Mucosa of gallbladder (tissue), 1 donor: ENCODE measurements at places on chromosomes 16 and 17.

GRCh38 chr16:19722981-19723380 is 4.9 kb downstream of the IQCK start:
- no peak for DNase-seq

DNA sequence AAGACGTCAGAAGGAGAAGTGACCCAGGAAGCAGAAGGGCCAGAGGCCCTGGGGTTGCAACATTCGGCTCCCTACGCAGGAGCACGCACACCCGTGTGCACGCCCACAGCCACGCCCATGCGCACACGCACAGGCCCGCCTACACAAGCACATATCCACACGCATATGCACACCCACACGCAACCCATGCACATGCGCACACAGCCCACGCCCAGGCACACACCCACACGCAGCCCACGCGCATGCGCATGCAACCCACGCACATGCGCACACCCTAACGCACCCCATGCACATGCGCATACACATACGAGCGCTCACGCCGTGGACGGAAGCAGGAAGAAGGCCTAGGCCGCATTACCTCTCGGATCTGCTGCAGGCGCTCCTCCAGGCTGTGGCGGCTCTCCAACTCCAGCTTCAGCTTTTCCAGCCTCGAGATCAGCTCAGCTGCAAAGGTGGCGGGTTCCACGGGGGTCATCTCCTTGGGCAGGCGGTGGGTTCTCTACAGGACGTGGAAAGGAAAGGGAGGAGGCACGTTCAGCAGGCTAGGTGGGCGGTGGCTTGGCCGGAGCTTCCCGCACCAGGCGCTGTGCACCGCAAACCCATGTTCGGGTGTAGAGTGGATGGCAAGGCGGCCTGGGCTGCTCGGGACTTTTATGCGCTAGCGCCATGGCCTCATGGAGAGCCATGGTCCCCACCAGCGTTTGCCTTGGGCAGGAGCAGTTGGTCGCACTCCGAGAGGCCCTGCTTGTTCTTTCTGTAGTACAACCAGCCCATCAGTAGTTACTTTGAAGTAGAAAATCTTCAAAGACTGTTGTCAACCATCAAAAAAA is 23.4 kb downstream of the AXIN2 start:
- DNase-seq, result no peak

GRCh38 chr17:182050-182751 is 751 bp upstream of the DOC2B start:
- no peak for DNase-seq

GRCh38 chr17:42287305-42287976 is 857 bp upstream of the STAT5A start:
- no peak for DNase-seq

DNA sequence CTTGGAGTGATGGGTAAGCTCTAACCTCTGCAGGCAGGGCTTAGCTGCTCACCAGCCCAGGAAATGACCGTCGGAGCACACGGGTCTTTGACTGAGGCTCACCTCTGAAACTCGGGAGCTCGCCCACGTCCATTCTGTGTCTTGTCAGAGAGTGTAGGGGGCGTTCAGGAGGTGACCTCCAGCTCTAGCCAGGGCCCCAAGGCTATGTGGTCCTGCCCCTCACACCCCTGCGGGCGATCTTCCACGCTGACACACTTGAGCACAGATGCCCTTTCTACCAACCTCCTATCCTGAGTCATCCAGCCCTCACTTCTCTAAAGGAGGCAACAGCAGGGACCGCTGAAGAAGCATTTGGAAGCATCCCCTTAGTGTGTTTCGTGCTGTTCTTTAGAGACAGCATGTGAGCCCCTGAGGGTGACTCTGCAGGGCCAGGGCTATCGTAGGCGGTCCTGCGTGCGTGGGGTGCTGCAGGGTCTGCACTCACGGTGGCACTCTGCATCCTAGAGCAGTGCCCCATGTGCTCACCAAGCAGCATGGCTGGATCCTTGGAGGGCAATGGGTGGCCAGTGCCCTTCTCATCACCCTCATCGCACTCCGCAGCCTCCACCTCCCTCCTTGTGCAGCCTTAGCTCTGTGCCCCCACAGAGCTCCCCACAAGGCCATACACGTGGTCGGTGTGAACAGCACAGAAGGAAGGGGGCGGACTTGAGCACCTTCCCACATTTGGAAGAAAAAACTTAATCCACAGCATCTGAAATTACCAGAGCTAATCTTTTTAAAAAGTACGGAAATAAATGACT is 33.8 kb downstream of the SLC47A1 start:
- DNase-seq, result no peak

DNA sequence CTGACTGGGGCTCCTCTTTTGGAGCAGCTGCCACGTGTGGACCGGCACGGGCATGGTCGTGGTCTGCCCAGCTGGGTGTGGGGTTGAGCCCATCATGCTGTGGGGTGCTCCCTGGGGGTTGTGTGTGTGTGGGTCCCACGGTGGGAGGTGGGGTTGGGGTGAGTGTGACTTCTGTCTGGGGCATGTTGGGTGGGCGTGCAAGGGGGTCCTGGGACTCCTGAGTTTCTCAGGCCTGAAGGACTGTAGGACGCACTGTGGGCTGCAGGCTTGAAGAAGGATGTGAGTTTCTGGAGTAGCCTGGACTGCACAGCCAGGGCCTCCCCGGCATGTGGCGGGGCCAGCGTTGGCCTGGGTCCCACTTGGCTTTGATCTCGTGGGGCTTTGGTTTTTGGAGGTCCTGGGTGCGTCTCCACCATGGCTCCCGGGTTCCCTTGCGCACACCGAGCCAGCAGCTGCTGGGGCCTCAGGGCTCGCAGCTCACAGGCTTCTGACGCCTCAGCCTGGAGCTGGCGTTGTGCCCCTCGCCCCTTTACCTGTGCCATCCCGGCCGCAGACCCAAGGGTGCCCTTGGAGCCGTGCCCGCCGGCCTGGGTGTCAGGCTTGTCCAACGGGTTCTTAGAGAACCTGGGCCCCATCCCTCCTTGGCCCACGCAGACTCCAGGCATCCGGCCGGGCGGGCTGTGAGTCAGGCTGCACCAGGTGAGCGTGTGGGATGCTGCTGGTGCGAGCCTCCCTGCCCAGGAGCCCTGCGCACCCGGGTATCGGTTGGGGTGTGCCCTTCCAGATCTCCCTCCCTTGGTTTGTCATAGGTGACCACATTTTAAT is 34.4 kb upstream of the ZNF750 start:
- no peak for DNase-seq

DNA sequence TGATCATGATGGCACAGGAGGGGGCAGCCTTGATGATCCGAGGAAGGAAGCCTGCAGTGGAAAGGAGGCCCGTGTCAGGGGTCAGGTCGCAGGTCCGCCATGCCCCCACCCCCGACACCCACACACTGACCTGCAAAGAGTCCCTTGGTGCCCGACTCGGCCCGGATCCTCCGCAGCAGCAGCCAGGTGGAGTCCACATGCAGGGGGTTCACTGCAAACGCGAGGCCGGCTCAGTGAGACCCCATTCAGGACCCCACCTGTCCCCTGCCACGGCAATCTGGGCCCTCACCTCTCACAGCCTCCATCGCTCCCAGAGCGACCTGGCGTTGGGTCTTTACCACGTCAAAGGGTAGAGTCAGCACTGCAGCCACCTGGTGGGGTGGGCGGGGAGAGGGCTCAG is 4.6 kb downstream of the SLC25A39 start:
- no peak for DNase-seq

DNA sequence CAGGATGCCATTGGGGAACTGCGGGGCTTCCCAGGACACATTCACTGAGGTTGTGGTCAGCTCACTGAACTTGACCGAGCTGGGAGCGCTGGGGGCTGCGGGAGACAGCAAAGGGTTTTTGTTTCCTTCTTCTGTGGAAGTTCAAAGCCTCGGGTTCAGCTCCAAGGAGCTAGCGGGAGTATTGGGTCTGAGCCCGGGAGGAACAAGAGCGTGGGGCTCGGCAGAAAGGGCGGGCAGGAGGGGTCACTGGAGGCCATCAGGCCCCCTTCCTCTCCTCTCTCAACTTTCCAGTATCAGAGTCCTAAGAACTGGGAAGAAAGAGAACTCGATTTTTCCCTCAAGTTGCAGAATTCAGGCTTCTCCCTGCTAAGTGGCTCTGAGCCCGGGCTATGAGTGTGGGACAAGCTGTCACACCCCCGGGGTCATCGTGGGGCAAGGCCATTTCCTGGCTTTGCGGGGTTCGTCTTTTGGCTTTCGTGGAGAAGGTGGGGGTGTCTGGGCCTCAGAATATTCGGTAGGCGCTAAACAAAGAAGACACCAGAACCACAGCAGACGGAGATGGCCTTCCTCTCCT is 53.6 kb upstream of the CDC42EP4 start:
- DNase-seq, result no peak

DNA sequence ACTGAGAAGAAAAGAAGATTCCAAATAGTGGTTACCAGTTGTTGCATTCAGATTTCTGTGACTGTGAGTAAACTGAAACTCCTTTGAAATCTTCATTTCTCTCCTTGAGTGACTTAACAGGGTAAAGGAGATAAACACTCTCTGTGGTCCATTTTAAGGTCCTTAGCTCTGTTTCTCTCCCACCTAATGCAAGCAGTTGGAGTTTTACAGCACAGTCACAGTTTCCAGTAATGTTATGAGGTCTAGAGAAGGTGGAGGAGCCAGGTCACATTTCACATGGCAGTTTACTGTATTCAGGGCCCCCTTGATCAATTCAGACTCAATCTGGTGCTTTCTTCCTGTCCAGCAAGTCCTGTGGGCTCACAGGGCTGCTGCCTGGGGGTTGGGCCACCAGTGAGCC is 32.2 kb upstream of the SLC12A3 start:
- DNase-seq, result no peak

- DNase-seq, result no peak
Observed at GRCh38 chr17:82361885-82362633, 3.0 kb downstream of the TEX19 start.

GRCh38 chr16:28538733-28539596 is at the start of gene NUPR1:
TSS of gene NUPR1 (minus strand) at chr16:28538974. CDS start at chr16:28538907, 67 bp downstream.
- peak; percentile 90 for DNase-seq

DNA sequence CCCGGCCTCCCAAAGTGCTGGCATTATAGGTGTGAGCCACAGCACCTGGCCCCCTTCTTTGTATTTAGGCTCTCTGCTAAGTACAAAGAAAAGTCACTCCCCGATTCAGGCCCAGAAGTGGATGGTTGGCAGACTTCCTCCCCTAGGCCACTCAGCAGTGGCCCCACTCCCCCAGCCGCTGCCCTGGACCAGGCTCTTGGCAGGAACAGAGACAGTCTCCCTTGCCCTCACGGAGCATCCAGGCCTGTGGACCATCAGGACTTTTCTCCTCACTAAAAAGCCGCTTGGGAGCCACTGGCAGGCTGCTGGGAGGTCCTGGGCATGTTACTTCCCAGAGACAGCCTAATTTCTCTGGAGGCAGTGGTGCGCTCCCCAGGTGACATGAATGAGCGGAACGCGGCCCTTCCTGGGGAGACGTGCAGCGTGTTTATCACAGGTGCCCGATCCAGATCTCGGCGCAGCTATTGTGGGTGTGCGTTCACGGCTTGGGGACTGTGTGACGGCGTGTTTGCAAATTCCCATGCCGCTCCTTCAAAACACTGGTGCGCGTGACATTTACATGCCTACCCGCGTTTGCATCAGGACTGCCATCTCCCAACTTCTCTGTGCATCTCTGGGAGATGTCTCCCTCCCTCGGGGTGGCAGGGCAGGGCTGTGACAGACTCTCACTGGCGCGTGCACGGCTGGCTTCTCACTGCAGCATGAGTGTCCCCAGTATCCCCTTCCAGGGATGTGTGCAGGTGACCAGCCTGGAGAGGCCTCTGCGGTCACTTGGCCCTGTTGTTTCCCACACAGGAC is 16.6 kb downstream of the WSCD1 start:
- DNase-seq, result no peak

DNA sequence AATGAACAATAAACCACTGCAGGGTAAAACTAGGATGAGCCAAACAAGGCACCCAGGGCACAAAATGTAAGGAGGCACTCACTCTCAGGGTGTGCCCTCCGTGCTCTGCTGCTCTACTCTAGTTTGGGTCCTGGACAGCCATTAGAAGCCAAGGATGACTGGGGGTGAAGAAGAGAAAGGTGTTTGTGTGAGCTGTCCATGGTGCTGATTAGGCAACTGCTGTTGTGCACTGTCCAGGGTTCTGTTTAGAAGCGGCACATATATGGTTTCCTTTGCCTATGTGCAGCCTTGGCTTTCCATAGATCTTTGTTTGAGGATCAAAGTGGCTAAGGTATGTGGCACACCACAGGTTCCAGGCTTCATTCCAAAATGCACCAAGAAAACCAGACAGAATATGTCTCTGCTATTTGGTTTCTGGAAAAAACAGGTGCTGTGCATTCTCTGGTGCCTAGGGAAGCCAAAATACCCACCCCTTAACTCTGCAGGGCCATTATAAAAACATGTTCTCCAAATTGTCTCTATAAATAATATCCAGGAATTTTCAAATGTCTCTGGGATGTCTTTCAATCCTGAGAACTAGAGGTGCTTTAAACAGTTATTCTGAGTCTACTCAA is 123.5 kb downstream of the CBLN1 start:
- peak; percentile 24 for DNase-seq

GRCh38 chr16:11082108-11082859 is 137.9 kb downstream of the CLEC16A start:
- no peak for DNase-seq

GRCh38 chr17:14337596-14338079 is 36.8 kb downstream of the HS3ST3B1 start:
- no peak for DNase-seq

DNA sequence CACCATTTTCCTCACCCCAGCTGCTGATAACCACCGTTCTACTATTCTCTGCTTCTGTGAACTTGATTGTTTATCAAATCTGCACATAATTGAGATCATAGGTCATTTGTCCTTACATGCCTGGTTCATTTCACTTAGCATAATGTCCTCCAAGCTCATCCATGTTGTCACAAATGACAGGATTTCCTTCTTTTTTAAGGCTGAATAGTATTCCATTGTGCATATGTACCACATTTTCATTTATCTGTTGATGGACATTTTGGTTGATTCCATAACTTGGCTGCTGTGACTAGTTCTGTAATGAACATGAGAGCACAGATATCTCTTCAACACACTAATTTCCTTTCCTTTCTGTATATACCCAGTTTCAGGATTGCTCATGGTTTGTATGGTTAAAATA is 225.3 kb upstream of the TBX2 start:
- no peak for DNase-seq

GRCh38 chr16:85534536-85535351 is 78.4 kb upstream of the GSE1 start:
- no peak for DNase-seq

- no peak for DNase-seq
Observed at GRCh38 chr16:67447508-67448076, 16.7 kb downstream of the HSD11B2 start.

GRCh38 chr17:9107527-9107926 is 86.2 kb downstream of the NTN1 start:
- no peak for DNase-seq

DNA sequence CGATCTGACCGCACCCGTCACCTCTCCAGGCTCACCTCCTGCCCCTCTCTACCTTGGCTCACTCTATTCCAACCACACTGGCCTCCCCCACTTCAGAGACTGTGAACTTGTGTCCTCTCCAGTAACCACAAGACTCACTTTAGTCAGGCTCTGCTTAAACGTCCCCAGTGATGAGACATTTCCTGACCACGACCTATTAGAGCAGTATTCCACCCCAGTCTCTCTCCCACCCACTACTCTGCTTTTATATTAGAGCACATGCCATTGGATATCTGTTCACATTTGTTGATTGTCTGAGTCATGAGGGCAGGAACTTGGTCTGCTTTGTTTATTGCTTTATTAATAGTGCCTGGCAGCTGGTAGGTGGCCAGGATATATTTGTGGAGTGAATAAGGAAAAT is 20.1 kb downstream of the COX11 start:
- no peak for DNase-seq

GRCh38 chr16:59540621-59541020 is 806.5 kb upstream of the GOT2 start:
- no peak for DNase-seq
